ENCODE measurements at places on chromosomes 6 and 20.
A peak's percentile ranks its signal among the peaks of the same experiment; 100 is the strongest.

- no peak for DNase-seq
These were observed 75.3 kb upstream of the MRAP2 start for GRCh38 chr6:83958241-83958685.

DNA sequence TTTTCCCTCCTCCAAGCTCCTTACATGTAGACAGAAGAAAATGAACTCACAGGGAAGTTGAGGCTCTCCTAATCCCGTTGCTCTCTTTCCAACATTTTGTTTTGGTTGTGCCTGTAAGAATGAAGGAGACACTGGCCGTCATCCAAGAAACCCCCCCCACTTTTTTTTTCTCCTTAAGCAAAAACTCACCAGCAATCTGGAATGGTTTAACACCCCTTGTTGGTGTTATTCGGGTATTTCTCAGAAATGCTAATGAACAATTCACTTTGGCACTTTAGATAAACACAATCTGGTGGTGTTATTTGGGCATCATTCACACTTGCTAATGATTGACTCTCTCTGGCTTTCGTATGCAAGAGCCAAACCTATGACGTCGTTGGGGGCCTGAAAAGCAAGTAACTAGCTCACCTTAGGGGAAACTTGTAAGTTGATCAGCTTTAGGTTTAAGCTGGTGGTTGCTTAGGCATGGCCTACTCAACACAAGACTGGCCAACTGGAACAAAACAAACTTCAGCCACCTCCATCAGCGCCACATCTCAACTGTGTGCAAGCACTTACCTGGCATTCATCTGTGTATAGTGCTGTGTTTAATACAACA lies 24.3 kb upstream of the OLIG3 start:
- DNase-seq: no peak

DNA sequence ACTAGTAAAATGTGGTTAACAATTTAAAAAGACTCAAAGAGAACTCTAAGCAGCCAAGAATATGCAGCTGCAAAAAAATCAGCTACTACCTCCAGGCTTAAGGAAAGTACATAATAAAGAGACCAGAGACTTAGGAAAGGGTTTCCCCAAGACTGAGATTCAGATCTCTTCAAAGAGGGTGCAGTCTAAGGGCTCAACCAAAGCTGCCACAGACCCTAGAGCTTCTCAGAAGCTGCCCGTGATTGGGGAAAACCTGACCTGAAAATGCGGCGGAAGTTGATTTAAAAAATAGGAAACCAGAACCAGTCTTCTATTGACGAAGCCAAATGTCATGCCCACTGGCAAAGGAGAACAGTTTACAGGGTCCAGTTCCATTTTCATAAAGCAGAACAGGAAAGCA lies 516.8 kb upstream of the MARCKS start:
- no peak for DNase-seq

GRCh38 chr6:149387779-149388512 lies 12.1 kb upstream of the SUMO4 start:
- DNase-seq: no peak

GRCh38 chr20:21421601-21422236 lies 24.4 kb upstream of the NKX2-4 start:
- no peak for DNase-seq

GRCh38 chr6:107196152-107196551 lies 80.8 kb upstream of the BEND3 start:
- DNase-seq: no peak

GRCh38 chr6:44224029-44224964 lies 902 bp downstream of the SLC29A1 start:
- DNase-seq: peak; percentile 42

GRCh38 chr6:131978522-131978921 lies 27.4 kb upstream of the CCN2 start:
- no peak for DNase-seq

- no peak for DNase-seq
These were observed 51.0 kb downstream of the CSE1L start for GRCh38 chr20:49097159-49097558.

DNA sequence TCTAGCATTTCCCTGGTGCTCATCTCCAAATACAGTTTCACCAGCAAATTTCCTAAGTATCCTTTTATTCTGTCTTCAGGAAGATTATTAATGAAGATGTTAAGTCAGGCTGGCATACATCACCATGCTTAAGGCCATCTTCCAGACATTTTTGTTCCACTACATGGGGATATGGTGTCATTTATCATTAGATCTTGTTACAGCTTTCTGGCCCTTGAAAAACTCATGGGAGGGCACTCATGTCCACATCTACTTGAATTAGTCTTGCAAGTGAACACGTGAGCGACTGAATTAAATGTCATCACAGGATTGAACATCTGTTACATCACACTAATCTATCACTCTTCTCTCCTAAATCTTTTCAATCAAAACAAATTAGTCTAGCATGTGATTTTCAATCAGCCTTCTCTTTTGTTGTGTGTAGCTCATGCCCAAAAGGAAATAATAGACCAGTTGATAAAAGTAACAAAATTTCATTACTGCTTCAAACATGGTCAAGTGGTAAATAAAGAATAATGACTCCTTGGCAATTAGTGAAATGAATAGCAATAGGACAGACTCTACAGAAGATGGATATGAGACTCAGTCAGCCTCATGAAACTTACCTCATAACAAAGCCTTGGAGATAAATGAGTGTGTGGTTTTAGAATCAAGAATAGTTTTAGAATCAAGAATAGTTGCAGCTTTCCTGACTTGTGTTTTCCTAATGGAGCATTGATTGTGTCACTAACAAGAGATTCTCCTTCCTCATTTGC lies 80.5 kb downstream of the MTFR2 start:
- DNase-seq: no peak

GRCh38 chr6:158047127-158047518 lies 65.5 kb downstream of the SYNJ2 start:
- DNase-seq: peak; percentile 31

DNA sequence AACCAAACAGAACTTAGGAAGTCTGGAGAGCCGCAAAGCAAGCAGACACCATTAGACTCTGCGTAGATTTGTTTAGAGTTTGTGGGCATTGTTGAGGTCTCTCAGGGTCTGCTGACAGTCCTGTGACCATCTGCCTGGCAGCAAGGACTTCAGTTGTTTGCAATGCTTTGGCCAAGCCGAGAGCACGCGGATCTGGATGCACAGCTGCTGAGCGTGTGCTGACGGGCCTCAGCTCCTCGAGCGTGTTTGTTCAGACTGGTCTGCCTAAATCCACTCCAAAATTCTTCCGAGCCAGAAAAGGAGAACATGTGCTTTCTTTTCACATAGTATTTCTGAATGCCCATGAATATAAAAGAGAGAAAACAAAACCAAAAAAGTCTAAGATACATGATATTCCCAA lies 159.0 kb downstream of the ZNF217 start:
- no peak for DNase-seq

DNA sequence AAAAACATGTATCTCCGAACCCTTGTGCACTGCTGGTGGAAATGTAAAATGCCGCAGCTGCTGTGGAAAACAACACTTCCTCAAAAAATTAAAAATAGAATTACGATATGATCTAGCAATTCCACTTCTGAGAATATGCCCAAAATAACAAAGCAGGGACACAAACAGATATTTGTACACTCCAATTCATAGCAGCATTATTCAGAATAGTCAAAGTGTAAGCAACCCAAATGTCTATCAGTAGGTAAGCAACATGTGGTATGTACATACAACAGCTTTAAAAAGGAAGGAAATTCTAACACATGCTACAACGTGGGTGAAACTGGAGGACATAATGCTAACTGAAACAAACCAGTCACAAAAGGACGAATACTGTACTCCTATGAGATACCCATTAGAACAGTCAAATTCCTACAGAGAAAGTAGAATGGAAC lies 5.7 kb upstream of the RAB5IF start:
- DNase-seq: peak; percentile 87

DNA sequence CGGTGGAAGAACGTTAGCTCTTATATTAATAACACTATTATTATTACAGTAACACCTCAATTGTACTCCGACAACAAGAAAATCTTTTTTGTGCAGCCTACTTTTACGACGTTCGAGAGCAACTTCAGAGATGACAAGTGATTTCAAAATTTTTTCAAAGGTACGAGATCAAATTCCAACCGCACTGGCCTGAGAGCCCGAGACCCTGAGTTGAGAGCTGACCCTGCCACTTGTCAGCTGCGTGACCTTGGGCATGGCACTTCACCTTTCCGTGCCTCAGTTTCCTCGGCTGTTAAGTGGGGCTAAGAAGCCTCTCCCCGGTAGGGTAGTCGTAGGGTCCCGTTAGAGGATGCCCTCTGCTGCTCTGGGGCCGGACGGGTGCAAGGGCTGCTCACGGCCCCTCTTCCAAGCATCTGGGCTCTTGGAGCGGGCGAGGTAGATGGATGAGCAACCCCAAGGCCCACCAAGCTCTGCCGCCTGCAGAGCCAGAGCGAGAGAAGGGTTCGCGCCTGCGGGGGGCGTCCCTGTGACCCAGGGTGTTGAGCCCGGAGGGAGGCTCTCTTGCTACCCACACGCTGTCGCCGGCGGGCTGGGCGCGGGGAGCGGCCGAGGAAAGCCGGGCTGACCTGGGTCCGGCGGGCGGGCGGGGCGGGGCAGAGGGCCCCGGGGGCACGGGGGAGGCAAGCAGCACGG lies 510 bp downstream of the NDRG3 start:
- DNase-seq: peak; percentile 31

- no peak for DNase-seq
These were observed 838.2 kb downstream of the MAFB start for GRCh38 chr20:39850821-39851330.

- peak; percentile 46 for DNase-seq
These were observed 607.3 kb upstream of the CITED2 start for GRCh38 chr6:139981768-139982181.

DNA sequence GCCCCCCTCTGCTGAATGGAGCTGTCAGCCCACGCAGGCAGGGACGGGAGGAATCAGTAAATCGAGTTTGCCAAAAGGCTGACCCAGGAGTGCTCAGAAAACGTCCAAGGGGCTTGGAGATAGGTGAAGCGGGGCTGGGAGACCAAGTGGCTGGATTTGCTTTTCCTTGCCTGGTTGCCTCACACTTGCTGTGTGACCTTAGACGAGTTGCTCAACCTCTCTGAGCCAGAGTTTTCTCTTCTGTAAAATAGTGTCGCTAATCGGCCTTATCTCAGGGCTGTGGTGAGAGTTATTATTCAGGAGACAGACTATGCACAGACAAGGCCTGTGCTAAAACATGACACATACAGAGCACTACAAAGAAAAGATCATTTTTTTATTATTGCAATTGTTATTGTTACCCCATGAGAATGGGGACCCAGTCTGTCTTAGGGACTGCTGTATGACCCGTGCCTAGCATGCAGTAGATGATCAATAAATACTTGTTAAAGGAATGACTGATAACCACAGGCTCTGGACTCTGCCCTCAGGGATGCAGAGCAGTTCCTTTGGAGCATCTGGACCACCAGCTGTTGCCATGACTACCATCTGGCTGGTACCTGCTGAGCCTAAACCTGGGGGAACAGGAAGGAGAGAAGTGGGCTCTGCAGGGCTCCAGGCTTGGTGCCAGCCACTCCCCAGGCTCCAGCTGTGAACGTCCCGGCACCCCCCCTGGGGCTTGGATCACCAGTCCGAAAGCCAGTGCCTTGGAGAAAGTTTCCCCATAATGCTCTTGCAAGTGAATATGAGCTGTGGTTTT lies 901 bp downstream of the KCNK15 start:
- DNase-seq: no peak

DNA sequence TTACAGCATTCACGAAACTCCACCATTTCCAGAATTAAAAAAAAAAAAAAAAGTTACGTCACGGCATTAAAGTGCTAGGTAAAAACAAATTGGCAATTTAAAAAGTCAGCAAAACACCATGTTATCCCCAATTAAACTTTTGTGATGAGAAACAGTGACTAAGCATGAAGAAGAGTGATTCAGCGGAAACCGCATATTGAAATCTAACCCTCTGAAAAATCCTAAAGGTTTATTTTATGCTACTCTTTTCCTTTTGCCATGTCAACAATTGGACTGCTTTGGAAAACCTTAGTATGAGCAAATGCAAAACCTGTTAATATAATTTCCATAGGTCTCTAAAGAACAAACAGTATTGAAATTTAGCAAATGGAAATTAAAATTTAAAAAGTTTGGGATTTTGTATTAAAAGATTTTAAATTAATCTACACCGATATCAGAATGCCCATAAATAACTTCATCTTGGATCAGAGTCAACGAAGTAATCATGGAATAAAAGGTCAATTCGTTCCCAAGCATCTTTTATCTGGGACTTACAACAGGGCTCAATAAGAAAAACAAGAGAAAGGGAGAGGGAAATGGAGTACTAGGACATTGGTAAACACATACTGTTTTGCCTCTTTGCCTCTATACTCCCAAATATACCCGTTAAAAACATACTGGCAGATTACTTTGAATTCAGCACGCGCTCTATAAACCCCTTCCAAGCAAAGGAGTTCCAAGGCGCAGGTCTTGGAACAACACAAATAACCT lies 1.1 kb downstream of the FBXO30 start:
- DNase-seq: peak; percentile 51

DNA sequence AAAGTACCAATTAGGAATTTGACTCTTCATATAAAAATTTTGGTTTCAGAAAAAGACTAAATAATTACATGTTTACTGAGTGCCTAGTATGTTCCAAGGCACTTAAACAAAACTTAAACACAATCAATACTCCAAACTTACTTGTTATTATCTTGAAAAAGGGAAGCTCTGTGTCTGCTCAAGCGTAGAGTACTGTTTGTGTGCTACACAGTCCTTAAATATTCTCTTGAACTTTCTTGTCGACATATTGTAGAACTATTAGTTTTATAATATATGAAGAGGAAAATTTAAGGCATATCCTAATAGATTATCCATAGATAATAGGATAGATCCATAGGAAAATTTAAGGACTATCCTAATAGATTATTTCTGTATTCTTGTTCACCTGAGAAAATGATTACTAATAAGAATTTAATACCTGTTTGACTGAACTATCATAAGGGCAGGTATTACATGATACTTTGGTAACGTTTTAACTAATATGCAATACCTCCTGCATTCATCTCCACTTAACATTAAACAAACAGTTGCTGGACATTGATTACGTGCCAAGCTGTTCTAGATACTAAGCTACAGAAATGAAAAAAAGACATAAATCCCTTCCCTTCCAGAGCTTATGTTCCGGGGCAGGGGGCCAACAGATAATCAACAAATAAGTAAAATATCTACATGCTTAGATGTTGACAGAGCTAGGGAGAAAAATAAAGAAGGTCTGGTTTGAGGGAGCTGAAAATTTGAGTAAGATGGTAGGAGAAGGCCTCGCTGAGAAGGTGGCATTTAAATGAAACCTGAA lies 115.2 kb upstream of the BCLAF1 start:
- DNase-seq: peak; percentile 36

GRCh38 chr20:20439602-20440190 lies 71.8 kb downstream of the INSM1 start:
- DNase-seq: no peak

DNA sequence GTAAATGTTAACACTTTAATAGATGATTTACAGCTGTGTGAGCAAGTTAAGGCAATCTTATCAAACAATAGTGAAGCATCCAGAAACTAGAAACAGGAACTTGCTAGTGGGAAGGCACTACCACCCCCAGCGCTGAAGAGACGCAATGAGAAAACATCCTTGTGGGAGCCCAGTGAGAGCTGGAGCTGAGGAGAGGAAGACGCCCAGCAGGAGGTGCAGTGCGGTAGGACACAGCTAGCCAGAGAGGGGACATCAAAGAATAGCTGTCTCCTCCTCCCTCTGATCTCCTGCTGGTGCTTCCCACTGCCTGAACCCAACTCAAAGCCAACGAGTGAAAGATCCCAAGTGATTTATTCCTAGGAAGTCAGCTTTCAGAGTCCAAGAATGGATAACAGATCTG lies 140.3 kb downstream of the COL12A1 start:
- DNase-seq: peak; percentile 19

- DNase-seq: no peak
These were observed 167.6 kb downstream of the PLCB4 start for GRCh38 chr20:9236458-9236857.

- no peak for DNase-seq
These were observed 43.8 kb upstream of the LAMA4 start for GRCh38 chr6:112298021-112298745.

Data from KBM-7 (cell line).